ENCODE measurements at places on chromosomes 2 and 18.

GRCh38 chr18:78378403-78378802, 601.2 kb upstream of the SALL3 start:
- no peak for DNase-seq

- DNase-seq = no peak
Measured at GRCh38 chr2:163649080-163649479, 86.7 kb downstream of the FIGN start.

- peak; percentile 76 for DNase-seq
Measured at GRCh38 chr2:28390746-28391563, 1.7 kb upstream of the FOSL2 start.

DNA sequence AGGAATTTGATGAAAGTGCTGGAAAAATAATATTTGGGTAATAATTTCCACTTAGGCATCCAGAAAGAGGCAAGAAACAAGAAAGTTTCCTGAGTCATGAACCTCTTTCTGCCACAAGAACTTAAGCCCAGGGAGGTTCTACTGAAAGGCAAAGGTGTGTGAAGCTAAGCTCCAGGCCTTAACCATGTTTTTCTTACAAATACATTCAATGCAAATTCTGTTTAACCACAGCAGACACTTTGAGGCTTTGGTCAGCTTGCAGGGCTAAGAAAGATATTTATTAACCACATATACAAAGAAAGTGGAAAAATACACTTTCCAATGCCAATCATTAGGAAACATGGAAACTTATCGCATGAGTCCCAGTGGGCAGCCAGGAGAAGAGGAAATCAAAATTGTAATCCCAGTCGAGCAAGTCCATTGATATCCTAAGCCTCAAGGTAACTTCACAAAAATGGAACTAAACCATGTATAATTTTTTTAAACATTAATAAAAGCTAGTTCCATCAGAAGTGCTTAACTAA, 68.3 kb downstream of the PIEZO2 start:
- no peak for DNase-seq

DNA sequence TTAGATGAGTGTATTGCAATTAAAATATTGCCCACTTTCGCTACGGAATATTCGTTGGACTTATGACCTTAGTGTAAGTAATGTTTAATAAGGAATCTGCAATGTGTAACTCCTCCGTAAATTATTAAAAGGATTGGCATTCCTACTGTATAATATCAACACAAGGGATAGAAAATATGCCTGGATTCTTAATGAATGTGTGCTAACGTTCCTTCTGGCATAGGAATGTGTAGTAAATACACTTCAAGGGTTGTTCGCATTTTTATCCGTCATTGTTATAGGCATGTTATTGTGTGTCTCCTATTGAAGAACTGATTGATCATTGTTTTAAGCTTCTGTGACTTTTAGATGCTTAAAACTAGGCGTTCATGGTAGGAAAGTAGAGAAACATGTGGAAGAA, 134.5 kb downstream of the NEDD4L start:
- no peak for DNase-seq

GRCh38 chr18:30271716-30272115, 770.8 kb downstream of the DSC3 start:
- DNase-seq = no peak

- no peak for DNase-seq
Measured at GRCh38 chr2:157075924-157076323, 181.6 kb upstream of the GALNT5 start.

DNA sequence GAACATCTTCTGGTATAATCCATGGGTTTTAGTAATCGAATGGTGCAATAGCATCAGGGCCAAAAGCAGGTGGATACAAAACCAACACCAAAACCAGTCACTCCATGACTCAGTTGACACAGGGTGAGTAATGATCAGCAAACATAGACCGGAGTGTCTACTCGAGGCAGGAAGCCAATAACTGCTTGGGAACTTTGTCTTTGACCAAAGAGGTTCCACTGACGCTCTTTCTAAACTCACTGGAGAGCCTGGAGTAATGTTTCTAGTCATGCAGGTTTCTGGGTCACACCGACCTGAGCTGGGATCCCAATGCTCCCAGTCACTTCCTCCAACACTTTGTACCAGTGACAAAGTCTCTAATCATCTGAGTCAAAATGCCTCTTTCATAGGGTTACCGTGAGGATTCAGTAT, 30.9 kb downstream of the MREG start:
- no peak for DNase-seq

- no peak for DNase-seq
Measured at GRCh38 chr2:180319586-180320405, 312.7 kb upstream of the CWC22 start.

DNA sequence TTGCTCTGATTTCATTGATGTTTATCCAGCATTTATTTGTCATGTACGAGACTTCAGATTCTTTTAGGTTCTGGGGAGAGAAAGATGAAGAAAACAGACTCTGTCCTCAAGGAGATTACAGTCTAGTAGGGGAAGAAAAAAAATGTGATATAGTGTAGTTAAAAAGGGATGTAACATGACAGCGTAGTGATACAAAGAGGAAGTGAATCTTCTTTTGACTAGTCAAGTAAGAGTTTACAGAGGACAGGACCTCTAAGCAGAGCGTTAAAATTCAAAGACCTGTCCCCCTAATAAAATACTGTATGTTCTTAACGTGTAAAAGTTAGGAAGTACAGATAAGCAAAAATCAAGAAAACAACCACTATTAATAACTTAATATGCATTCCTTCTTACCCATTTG, 47.7 kb downstream of the NCOA1 start:
- no peak for DNase-seq

- DNase-seq = no peak
Measured at GRCh38 chr2:229050133-229050532, 221.0 kb downstream of the PID1 start.

DNA sequence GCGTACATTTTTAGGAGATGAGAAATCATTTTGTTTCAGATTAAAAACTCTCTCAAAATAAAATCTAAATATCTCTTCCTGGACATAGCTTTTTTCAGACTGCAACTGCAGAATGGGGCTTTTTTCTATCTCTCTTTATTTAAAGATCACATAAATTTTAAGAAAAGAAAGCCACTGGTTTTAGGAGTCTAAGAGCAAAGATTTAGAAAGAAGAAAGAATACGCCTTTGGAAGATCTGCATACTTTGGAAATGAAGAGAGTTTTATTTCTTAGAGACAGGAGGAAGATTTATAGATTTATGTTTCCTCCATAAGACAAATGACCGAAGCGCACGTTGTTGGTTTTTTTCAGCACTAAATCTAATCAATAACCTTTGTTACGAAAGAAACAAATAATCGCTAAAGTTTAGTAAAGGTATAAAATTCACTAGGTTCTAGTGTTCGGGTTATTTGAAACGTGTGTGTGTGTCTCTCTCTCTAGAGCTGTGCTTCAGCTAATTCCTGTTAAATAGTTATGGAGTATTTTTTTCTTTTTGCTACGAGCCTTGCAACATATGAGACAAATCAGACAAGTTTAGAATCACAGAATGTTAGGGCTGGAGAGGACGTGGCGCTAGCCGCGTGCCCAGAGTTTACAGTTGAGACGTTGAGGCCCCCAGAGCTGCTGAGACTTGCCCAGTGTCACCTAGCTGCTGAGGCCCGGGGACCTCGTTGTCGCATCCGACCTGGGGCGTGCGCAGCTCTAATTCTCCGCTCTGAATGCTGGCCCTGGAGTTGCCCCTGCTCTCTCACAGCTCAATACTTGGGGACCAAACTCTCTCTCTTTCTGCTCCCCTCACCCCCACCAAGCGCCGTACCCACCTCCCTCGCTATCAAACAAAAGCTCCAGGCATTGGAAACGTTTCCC, 69.9 kb downstream of the CTAGE1 start:
- DNase-seq = no peak

DNA sequence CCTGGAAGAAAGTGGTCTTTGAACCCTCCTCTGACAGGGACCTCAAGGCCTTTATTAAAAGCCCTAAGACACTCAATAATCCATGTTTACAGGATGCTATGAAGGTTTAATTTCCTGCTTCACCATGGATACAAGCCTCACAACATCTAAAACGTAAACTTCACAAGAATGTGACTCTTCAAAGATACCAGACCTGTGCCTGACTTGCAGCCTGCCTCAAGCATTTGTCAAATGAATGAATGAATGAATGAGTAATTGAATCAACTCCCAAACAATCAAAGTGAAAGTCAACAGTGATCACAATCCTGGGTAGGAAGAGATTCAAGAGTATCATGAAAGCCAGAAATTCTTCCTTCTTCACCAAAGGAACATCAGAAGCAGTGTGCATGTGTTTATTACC, 30.4 kb downstream of the KLF7 start:
- DNase-seq = no peak

GRCh38 chr2:74037379-74037860, 52.7 kb downstream of the TET3 start:
- DNase-seq = no peak

DNA sequence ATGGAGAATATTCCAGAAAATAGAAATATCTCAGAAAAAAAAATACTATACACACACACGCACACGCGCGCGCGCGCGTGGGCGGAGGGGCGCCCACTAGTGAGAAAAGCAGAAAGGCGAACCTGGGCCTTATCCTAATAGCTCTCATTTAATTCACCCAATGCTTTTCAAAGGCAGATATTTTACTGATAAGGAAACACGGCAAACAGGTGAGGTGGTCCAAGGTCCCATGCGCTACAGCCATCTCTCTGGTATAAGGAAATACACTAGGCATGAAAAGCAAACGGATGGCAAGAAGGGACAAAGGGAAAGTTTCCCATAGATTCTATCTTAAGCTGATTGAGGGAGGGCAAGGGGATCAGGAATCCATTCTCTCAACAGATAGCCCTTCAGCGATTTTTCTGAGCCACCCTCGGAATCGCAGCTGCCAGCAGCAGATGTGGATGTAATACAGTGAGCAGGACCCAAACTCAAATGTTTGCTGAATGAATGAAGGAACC, 136.7 kb downstream of the TMEM247 start:
- no peak for DNase-seq

DNA sequence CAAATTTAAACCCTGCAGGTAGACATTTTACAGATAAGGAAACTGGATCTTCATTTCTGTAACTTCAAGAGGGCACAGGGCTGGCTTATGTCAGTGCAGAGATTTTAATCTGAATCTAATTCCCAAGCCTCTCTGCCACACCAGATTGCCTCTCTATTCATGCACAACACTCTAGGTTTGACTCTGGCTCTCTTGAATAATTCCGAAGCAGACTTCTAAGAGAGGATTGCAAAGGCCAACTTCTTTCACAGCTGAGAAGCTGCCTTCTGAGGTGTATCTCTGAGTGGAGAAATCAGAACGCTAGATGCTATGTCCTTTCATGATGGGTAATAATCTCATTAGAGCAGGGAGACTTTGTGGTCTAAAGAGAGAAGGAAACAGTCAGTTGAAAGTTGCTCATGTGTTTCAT, 20.1 kb upstream of the MGAT5 start:
- no peak for DNase-seq

DNA sequence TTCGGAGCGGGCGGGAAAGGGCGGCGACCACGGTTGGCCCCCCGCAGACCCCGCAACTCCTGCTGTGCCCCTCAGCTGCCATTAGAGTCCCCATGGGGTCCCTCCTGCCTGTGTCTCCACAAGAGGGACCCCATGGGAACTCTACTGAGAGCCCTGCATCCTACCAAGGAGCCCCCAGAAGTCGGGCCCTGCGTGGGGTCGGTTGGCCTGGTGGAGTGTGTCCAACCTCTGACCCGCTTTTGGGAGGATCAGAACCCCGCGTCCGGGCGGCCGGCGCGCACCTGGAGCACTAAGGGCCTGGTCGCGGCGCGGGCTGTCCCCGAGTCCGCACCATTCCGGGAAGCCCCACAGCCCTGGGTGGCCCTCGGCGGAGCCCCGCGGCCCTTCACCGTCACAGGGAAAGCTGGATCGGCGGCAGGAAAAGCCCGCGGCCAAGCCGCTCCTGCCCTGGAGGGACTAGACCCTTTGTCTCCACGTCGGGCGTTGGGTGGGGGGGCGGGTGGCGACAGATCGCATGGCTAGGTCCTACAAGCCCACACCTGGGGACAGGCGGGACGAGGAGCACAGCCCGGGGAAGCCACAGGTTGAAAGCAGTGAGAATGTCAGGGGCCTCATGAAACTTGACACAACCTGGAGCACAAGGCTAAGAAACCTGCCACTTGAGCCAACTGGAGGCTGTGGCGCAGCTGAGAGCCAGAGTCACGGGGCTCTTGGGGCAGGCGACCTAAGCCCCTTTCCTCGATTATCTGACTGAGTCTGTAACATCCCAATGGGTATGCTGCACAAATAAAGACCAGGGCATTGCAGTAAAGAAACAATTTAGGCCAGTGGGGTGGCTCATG, 11.2 kb upstream of the CXXC1 start:
- no peak for DNase-seq

- no peak for DNase-seq
Measured at GRCh38 chr2:32611366-32611765, 16.5 kb upstream of the TTC27 start.

DNA sequence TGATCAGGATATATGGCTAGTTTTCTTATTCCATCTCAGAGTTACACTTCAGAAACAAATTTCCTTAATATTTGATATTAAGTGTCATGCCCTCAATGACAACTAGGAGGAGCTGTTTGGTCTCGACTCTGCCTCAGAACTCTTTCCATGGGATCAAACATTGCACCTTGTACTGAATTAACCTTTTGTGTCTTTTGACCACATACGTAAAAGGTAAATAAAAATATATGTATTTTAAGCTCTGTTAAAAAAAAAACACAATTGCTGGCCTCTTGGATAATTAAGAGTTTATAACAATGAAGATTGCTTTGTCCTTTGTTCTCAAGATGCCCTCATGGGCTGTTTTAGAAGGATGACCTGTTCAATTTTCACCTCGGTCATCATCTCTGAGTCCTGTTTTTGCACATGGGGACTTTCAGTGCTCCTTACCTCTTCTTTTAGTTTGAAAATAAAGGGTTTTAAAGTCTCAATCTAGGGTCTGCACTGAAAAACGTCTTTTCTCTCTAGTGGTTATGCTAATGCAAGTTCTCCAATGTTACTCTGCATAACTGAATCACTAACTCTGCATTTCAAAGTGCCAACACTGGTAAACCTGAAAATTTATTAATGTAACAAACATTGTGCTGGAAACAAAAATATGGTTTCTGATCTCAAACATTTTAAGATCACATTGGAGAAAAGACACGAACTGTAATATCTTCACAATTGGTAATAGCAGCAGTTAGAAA, 18.8 kb upstream of the FN1 start:
- no peak for DNase-seq

DNA sequence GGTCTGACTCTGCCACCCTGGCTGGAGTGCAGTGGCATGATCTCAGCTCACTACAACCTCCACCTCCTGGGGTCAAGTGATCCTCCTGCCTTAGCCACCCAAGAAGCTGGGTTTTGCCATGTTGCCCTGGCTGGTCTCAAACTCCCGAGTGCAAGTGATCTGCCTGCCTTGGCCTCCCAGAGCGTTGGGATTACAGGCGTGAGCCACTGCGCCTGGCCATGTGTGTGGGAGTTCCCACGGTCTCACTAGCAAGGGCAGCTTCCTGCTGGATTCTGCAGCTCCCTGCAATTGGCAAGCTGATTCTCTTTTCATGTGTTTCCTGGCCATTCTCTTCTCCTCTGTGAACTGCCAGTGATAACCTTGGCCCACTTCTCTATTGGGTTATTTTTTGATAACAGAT, 84.0 kb downstream of the USP40 start:
- DNase-seq = no peak

All from HS-27A (cell line).